ENCODE measurements at places on chromosomes 4 and X.

DNA sequence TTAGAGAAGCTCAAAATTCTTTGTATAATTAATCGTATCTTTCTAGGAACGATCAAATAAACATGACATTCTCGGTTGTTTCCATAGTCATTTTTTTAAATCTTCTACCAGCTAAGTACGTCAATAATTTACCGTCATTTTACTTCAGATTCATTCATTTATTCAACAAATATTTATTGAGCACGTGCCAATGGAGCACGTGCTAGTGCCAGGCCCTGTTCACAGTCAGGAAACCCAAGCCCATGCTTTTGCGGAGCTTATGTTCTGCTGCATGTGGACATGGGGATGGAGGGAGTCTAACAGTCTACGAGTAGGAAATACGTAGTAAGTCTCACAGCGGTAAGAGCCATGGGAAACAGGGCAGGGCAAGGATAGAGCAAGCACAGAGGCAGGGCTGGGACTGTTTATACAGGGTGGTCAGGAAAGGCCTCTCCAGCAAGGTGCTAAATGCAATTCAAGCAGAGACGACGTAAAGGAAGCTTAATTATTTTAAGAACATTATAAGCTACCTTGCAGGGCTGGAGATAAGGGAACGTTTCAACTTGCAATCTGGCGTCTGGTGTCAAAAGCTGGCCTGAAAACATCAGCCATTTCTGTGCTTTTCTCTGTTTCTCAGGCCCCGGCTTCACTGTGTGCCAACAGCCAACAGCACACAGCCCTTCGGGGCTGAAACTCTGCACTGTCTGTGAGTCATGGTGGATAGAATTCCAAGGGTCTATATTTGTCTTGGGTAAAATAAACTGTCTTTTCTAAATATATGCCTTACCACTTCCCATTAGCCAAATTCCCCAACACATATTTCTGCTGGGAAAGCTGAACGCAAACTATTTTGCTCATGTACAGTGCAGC is 517.1 kb upstream of the ZFP42 start:
- H3K4me3 ChIP-seq, result no peak overlapping the region
- DNase-seq, result no peak
- no peaks in the 10 kb centered on the region for H3K27me3 ChIP-seq
- peak overlapping the region; percentile 37 for H3K27ac ChIP-seq
- H3K36me3 ChIP-seq, result no peaks in the 10 kb centered on the region

DNA sequence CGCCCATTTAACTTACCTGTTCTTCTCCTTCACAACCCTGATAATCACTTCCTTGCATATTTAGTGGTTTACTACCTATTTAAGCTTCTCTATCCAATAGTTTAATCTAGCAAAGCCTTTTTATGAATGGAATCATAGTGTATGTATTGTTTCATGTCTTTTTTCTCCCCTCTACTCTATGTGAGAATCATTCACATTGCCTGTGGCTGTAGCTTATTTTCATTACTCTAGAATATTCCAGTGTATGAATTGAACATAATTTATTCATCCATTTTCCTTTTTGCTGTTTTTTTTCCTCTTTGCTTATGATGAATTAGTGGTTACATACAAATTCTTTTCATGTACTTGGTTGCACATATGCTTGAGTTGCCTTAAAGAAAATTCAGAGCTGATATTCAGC is 490 bp upstream of the ADH4 start:
- no peak overlapping the region for H3K27ac ChIP-seq
- DNase-seq, result no peak
- no peaks in the 10 kb centered on the region for H3K4me1 ChIP-seq

- peaks cover 23% of the 10 kb centered on the region for H3K4me1 ChIP-seq
- H3K27me3 ChIP-seq, result peaks cover 85% of the 10 kb centered on the region
- no peaks in the 10 kb centered on the region for H3K36me3 ChIP-seq
- peak overlapping the region; percentile 67 for H3K27ac ChIP-seq
- H3K4me3 ChIP-seq, result peak overlapping the region; percentile 49
Measured at GRCh38 chr4:112523008-112523721, 7.2 kb upstream of the NEUROG2 start.

- peaks cover under 1% of the 10 kb centered on the region for H3K4me1 ChIP-seq
- H3K27ac ChIP-seq, result no peak overlapping the region
- no peak overlapping the region for H3K4me3 ChIP-seq
- DNase-seq, result peak; percentile 64
- H3K27me3 ChIP-seq, result no peaks in the 10 kb centered on the region
Measured at GRCh38 chr4:3047464-3048286, 26.7 kb downstream of the HTT-AS start.

DNA sequence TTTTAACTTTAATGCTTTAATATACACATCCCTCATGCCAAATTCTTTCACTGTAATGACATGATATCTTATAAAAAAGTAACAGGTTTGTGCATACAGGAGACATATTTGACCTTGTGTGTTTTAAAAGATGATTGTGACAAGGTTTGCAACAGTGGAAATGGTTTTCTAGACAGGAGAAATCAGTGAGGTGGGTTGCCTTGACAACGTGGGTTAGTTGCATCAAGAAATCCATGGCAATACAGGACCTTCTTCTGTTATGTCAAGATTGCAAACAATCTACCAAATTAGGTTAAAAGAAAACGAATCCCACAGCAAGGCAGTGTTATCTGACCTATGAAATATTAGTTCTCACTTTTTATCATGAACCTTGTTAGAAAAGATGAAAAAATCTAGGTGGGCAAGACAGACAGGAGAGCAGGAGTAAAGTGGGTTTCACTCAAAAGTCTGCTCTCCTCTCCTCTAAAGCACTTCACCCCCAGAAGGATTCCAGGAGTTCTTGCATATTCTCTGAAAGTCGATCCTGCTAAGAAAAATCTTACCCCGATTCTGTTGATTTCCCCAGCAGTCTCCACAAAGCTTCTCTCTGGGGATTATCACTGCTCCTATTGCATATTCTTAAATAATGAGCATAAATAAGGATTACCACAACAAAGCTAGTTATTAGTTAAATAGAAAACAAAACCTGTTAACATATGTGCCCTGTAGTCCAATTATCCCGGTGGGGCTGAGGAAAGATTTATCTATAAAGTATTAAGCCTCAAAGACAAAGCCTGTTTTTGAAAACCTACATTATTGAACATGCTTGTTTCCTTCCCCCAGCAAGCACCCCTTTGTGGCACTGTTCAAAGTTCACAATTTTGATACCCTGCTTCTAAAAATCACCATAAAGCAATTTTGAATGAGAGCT is 71.0 kb downstream of the TMA16 start:
- no peaks in the 10 kb centered on the region for H3K27me3 ChIP-seq
- no peak for DNase-seq
- no peak overlapping the region for H3K4me3 ChIP-seq

DNA sequence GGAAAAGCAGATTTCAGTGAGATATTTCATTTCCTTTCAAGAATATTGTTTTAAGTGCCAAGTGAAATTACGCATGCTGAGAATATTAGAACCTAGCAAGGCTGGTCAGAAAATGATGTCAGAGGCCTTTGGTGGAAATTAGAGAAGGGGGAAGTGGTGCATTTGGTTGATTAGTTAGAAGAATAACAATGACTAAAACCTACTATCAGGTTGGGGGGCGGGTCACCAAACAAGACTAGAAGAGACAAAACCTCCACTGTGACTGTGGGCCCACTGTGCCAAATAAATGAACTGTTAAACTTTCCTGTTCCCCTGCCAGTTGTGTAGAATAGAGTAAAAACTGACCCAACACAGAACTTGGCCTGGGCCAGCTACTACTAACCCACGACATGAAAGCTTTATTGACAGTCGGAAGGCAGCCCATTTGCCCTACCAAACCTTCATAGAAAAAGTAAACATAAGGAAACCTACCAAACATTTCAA is 2.9 kb downstream of the RAPGEF2 start:
- no peaks in the 10 kb centered on the region for H3K36me3 ChIP-seq
- peak overlapping the region; percentile 90 for H3K4me3 ChIP-seq
- H3K27me3 ChIP-seq, result no peaks in the 10 kb centered on the region
- peaks cover 6% of the 10 kb centered on the region for H3K4me1 ChIP-seq
- DNase-seq, result no peak
